NAMALWA (cell line): ENCODE measurements at places on chromosomes 6 and 20.

DNA sequence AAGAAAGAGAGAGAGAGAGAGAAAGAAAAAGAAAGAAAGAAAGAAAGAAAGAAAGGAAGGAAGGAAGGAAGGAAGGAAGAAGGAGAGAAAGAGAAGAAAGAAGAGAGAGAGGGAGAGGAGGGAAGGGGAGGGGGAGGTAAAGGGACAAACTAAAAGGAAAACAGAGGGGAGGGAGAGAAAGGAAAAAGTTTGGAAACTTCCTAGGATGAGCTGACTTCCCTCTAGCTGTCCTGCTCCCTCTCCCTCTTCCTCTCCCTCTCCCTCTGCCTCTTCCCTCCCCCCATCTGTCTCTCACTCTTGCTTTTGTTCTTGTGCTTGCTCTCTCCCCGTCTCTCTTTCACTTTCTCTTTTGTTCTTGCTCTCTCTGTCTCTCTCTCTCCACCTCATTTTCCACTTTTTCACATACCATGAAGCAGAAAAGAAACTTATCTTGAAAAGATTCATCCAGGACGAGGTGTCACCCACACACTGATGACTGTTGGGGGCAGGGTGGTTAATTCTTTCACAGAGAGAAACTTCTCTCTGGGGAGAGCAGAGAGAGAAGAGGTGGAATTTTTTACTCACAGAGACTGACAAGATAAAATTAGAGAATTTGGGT, 56.4 kb upstream of the DUSP22 start:
- DNase-seq, result peak; percentile 51

GRCh38 chr20:53750827-53751619, 157.4 kb upstream of the ZNF217 start:
- peak; percentile 82 for DNase-seq

DNA sequence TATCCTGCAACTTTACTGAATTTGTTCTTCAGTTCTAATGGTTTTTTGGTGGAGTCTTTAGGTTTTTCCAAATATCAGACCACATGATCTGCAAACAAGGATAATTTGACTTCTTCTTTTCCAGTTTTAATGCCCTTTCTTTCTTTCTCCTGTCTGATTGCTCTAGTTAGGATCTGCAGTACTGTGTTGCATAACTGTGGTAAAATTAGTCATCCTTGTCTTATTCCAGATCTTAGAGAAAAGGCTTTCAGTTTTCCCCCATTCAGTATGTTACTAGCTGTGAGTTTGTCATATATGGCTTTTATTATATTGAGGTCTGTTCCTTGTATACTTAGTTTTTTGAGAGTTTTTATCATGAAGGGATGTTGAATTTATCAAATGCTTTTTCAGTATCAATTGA, 4.3 kb downstream of the MICA start:
- no peak for DNase-seq

DNA sequence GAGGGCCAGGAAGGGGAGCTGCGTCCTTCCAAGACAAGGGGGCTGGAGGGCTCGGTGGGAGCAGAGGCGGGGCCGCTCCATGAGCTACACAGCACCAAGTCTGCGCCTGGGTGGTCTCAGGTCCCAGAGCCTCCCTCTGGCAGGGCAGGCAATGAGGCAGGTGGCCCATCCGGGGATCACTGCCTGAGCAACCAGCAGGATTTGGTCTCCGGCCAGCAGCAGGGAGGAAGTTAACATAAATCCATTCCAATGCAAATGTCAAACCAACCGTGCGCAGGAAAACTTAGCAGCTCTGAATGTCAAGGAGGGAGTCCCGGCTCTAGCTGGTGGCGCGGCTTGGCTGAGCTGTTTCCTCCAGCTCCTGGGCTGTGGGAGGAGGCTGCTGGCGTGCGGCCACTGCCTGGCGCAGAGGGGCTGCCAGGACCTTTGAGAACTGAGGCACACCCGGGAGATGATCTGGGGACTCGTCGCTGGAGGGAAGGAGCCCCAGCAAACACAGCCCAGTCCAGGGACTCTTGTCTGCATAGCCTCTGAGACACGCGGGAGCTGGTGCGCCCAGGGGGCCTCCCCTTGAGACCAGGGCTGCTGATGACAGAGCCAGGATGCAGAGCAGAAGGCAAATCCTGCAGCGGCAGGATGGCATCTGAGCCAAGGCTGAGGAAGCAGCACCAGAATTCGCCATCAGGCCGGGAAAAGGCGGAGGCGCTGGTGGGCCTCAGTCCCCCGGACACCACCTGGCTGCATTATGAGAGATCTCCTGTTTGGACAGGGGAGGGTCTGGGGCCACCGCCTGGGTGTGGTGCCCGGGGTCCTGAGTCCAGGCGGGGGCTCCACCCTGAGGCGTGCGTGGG, 33.1 kb upstream of the CHRNA4 start:
- no peak for DNase-seq

DNA sequence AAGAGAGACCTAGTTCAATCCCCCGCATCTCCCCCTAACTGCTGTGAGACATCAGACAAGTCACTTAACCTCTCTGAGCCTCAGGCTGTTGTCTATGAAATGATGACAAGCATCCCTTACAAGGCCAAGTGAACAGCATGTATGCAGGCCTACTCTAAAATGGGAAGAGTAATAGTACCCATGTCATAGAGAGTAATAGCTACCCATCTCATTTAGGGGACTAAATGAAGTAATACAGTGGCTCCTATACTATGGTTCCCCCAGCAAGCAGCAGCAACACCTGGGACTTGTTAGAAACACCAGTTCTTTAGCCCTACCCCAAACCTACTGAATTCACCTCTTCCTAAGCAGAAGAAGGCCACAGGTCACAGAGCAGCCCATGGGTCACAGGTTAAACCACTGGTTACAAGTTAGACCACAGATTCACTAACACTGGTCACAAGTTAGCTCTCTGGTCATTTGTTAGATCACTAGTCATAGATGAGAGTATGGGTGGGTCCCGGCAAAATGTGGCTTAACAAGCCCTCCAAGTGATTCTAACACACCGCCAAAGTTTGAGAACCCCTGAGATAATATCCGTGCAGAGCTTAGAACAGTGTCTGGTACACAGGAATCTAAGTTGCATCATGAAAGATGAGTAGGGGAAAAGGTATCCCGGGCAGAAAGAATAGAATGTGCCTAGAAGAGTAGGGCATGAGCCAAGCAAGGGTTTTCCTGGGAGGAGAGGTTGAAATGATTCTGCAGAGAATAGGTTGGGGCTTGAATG, 1.4 kb downstream of the DEFB124 start:
- no peak for DNase-seq

GRCh38 chr6:158559895-158560835, at the start of gene TMEM181:
TMEM181 (plus strand) TSS chr6:158560091; CDS start chr6:158560225, 134 bp downstream.
- peak; percentile 88 for DNase-seq

GRCh38 chr6:35014786-35015185, 125.7 kb downstream of the ANKS1A start:
- DNase-seq, result no peak

DNA sequence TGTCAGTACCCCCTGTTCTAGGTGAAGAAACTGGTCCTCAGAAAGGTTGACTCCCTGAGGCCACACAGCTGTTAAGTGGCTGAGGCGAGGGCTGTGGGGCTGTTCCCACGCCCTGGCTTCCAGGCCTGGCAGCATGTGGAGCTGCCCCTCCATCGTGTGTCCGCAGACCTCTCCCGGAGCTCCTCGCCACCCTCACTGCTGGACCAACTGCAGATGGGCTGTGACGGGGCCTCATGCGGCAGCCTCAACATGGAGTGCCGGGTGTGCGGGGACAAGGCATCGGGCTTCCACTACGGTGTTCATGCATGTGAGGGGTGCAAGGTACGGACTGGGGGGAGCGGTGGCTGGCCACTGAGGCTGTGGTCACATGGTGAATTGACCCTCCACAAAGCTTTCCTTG, 32.2 kb upstream of the FANCE start:
- DNase-seq, result no peak

DNA sequence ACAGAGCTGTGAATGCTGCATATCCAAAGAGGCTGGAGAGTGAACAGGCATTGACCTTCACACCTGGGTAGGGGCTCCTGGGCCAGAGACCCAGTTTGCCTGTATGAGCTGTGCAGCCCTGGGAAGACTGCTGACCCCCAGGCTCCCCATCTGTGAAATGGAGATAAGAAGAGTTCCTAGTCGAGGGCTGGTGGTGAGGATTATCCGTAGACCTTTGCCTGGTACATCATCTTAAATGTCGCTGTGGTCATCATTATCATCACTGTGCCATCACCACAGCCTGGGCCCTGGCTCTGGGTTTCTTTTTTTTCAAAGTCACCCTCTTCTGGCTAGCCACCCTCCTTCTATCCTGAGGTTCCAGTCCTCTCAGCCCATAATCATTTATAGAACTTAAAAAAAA, 12.0 kb downstream of the AGPAT4 start:
- no peak for DNase-seq

DNA sequence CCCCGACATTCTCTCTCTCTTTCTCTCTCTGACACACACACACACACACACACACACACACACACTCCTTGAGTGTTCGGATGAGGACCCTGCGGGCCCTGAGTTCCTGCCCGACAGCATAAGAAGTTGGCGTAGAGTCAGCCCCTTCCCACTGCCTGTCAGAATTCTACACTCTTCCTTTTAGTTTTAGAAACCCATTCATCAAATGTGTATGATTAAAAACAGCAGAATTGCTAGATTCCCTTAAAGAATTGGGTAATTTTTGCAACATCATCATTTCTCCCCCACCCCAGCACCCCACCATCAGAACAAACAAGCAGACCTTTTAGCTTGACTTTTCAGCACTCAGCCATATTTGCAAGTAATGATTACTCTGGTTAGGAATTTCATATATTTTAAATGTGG, 322.8 kb downstream of the FARS2 start:
- DNase-seq, result no peak
